ENCODE measurements at places on chromosomes 2 and 18.

DNA sequence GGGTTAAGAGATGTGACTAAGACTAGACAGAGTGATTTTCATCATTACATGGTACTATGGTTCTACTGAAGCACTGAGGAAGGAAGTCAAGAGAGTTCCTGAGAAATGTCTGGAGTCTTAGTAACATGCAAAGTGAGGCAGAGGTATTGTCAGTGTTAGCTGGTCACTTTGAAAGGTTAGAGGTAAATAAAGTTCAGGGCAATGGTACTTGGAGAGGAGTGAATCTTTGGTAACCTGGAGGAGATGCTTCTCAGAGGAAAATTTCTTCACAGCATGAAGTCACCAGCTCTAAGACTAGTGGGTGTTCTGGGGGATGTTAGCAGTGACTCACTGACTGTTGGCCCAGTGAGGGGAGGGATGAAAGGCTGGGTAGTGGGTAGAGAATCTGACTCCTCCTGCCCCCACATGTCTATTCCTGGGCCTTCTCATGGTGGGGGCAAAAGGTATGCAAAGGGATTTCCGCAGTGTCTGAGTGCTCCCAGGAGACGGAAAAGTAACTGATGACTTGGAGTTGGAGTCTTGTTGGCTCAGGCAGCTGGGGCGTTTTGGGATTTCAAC is 23.3 kb upstream of the IL1RN start:
- no peak for DNase-seq

DNA sequence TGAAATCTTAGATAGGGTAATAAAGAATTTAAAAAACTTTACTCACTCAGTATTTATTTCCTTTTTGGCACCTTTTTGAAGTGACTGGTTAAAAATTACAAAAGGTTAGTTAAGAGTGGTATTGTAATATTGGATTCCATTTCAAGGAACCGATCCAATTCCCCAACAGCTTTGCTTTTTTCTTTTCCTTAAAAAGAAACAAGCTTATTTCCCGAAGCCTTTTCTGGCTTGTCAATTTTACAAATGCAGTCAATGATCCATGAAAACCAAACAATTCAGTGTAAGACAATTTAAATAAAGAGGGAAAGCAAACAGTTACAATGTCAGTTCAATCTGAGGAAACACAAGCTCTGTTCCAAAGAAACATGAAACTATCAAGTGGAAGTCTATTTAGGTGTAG is 200.2 kb downstream of the RIT2 start:
- DNase-seq, result no peak

GRCh38 chr18:26865557-26865956 is at the start of gene AQP4:
AQP4 (minus strand) TSS chr18:26865707; CDS start chr18:26865689, 18 bp downstream.
- DNase-seq, result no peak

DNA sequence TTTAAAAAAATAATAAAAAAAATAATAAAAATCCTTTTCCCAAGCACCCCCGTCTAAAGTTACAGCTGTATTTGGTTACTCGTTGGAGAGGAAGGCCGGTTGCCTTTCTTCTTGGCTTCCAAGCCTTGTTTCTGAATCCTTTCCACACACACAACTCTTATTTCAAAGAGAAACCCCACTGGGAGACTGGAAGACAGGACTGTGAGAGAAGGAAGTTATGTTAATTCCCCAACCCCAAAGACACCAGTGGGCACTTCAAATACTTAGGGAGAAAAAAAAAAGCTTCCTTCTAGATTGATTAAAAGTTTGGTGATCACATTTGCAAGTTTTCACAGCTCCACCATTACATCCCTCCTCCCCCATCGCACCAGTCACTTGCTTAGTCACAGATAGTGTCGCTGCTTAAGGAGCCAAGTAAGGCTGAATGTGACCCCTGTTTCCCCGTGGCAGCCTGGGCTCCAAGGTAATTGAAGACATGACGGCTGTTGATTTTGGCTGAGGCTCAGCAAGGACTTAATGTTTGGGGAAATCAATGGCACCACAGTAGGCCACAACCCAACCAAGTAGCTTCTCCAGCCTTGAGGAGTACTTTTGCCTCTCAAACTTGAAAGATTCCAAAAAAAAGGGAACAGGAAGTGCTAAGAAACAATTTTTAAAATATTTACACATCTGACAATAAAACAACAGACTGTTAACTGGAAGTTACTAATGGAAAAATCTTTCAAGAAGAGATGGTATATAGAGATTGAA is 40.8 kb upstream of the FRZB start:
- no peak for DNase-seq

DNA sequence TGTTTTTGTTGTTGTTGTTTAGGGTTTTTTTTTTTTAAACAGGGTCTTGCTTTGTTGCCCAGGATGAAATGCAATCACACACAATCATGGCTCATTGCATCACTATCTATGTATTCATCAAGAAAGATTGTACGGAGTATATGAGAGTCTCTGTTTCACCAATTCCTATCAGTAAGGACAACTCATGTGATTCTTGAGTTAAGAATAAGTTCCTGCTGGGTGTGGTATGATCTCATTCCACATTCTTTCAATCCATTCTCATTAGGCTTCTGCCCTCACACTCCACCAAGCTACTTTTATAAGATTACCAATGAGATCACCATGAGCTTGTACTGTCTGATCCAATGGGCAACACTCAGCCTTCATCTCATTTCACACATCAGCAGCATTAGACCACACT is 9.1 kb upstream of the AP1S3 start:
- no peak for DNase-seq

GRCh38 chr2:28356095-28356911 is 36.4 kb upstream of the FOSL2 start:
- DNase-seq, result no peak

DNA sequence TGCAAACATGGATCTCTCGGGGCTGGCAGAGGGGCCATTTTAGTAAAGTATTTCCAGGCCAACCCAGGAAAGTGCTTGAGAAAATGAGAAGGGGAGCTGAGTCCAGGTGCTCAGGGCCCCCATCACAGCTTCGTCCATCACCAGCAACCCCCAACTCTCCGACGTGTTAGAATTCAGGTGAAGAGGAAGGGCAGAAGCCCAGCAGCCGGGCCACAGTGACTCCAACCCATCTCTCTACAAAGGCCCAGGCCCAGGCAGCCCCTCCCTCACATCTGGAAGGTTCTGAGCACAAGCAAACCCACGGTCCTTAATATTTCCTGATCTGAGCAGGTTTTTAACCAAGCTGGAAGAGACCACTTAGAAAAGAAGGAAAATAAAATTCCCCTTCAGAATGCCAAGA is 34.7 kb upstream of the COL6A3 start:
- DNase-seq, result no peak

DNA sequence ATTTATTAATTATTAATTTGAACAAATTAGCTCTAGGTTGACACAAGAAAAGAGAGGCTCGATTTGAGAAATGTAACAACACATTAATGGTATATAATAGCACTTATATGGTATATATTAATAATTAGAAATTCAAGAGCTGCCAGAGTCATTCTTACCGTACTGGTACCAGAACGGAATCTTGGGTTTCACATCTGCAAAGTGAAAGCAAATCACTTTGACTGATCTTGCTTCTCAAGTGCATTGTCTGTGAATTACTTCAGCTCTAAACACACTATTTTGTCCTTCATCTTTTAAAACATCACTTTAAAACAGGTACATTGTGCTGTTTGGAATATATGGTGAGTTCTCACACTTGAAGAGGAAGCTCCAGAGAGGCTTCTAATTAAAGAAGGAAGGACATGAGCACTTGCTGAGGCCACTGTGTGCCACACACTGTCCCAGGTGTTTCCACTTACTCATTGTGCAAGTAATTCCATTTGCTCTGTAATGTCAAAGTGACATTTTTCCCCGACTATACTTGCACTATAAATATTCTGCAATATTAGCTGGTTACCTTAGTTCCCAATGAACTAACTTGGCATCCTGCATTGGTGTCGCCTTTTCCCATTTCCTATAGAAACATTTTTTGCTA is 85.8 kb downstream of the PLA2R1 start:
- no peak for DNase-seq

DNA sequence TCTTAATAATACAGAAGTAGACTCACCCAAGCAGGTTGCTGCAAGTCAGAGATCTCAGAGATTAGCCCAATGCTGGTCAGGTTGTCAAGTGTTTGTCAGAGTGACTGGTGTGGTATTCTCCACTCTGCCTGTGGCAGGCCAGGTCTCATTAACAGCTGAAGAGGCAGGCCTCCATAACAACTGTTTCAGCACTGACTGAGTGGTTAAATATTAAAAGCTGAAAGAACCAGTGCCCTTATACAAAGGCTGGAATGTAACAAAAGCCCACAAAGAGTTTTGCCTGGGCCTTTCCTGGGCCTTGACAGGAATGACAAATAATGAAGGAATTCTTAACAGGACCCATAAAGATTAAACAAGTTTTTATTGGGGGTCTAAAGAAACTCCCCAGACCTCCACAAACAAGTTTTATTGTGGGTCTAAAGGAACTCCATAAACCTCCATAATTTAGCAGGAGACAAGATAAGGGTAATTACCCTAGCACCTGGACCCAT is 26.8 kb downstream of the SULT1C2 start:
- no peak for DNase-seq

GRCh38 chr2:7280790-7281189 is 363.6 kb downstream of the RNF144A start:
- DNase-seq, result no peak

DNA sequence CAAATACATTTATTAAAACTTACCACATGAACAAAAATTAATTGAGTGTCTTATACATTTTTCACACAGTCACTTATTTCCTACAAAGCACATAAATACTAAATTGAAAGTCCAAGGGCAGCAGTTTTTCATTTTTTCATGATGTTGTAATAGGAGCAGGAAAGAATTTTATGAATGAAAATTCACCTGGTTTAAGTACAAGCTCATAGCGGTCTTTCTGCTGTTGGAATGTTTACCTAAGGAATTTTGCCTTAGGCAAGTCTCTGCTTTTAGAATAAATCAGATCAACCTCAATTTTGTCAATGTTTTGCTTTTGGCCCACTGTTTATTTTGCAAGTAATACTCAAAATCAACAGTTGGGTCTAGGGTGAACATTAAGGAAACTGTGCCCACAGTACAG is 40.0 kb downstream of the ETAA1 start:
- DNase-seq, result no peak

DNA sequence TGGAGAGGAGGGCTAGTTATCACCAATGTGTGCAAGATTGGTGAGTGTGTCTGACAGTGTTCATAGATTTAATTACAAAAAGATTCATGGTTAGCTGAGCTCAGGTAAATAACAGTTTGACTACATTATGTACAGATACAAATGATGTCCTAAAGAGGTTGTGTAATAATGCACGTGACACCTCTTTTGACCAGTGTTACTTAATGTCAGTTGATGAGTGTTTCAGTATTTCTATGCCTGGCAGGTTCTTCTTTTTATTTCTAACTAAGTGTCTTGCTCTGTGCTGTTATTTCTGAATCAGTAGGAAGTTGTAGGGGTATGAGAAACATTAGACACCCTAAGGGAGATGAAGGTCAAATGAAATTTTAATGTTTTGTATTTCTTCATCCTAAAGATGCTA is 7.9 kb upstream of the INHBB start:
- no peak for DNase-seq

DNA sequence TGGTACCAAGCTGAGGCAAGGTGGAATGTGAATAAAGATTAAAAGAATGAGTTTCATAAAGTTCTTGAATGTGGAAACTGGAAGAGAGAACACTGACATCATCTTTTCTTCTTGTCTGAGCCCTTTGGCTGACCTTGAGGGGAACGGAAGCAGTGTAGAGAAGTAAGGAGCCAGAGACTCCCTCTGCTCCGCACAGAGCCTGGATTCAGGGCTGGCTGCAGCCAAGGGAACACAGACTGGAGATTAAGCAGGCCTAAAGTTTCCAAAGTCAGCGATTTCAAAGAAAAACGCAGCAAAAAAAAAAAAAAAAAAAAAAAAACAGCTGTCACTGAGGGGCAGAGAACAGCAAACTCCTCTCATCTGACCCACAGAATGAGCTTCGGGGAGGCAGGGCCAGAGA is 19.3 kb upstream of the ALK start:
- DNase-seq, result no peak

- no peak for DNase-seq
These were observed 193.4 kb downstream of the CCDC102B start for GRCh38 chr18:68991286-68991685.

- DNase-seq, result no peak
These were observed 107.4 kb downstream of the CPO start for GRCh38 chr2:207046724-207047123.

Measured in activated CD4-positive, CD25-positive, alpha-beta regulatory T cell treated with anti-CD3 and anti-CD28 coated beads, Interleukin-2, amount 50 U/mL, for 16 hours (primary cell).